ENCODE measurements at places on chromosomes 3 and 15.

GRCh38 chr3:141469720-141470119, 17.1 kb upstream of the RASA2 start:
- DNase-seq: no peak

DNA sequence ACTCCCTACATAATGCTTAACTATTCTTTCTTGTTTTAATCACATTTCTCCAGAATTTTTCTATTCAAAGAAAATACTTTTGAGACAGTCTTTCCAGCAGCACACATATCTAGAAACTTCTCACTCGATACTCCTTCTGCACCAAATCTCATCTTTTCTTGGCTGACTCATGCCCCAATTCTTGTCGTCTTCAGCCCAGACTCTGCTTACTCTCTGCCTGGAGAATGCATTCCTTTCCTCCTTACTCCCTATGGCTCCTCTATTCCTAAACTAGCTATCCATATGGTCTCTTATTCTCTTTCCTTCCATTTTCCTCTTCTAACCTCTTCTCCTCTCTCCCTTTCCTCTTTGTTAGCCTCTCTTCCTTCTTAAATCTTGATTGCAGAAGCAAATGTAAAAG, 158.7 kb downstream of the GBE1 start:
- DNase-seq: no peak

- DNase-seq: no peak
These were observed 419.9 kb downstream of the MECOM start for GRCh38 chr3:169243579-169243978.

DNA sequence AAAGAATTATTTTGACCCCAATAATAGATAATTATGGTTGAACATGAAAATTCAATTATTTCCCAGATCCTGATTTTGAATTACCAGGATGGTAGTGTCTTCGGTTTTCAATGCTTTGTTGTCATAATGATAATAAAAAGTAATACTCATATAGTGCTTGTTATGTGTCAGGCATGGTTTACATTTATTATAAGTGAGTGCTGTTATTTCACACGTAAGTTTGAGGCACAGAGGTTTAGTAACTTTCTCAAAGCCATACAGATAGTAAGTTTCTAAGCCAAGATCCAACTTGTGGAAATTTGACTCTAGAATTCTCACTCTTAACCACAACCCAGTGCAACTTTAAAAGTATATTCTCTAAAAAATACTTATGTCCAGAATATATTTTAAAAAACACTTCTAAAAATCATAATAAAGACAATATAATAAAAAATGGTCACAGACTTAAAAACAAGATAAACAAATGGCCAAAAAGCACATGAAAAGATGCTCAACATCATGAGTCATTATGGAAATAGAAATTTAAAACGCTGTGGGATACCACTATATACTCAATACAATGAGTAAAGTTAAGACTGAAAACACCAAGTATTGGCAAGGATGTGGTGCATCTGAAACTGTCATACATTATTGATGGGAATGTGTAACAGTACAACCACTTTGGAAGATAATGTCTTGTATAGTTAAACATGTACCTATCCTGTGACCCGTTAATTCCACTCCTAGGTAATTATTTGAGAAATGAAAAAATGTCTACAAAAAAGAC, 45.2 kb downstream of the SPRED1 start:
- DNase-seq: no peak

Data from NCI-H446 (cell line).